NCI-H774 (cell line): ENCODE measurements at places on chromosomes 4 and X.

DNA sequence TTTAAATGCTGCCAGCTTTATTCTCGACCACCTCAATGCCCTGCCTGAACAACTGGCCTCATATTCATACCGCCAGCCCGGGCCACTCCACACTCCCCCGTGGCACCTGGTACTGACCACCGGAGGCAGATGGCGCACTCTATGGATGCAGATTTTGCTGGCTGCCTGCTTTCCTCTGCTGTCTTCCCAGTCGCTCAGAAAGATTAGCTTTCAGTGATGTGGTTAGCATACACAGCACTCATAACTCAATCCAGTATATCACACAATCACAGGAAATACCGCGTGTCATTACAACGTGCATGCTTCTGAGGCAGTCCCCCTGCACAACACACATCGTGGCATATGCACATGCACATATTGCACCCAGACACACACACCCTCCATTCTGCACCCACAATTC is 147.2 kb upstream of the BCOR start:
- no peak for DNase-seq

- DNase-seq = no peak
These were observed 58.0 kb upstream of the ABCG2 start for GRCh38 chr4:88216395-88216794.

- DNase-seq = no peak
These were observed 120.6 kb downstream of the KDR start for GRCh38 chr4:55004831-55005230.

DNA sequence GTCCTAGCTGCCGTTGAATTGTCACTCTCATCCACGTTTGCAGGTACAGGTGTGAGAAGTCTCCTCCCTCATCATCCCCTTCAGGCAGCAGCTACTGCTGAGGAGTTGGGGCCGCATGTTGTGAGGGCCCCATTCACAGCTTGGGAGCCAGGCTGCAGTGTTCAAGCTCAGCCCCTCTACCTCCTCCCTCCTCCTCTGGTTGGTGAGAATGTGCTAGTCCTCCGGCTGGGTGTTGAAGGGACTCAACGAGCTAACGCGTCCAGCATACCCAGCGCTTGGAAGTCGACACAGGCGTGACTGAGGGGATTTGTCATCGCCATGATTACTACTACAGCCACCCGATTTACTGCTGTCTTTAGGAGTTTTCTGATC is 82.0 kb upstream of the PSAPL1 start:
- no peak for DNase-seq

DNA sequence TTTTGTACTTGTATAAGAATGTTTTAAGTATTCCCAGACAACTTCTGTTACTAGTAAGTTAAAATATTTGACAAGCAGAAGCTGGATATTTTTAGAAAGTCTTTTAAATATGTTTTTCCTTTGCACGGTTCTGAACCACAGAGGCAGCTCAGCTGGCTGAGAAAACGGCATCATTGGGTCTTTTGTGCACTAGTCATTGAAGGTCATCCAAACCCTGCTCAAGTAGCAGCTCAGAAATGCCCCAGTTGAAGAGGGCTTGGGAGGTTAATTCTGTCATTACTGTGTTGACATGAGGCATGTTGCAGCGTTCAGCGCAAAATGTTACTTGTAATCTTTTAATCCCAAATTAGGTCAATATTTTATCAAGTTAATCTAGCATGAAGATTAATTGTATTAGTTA is 383.7 kb upstream of the FAM241A start:
- DNase-seq = no peak

GRCh38 chr4:6824772-6825402 is 42.4 kb downstream of the KIAA0232 start:
- no peak for DNase-seq

DNA sequence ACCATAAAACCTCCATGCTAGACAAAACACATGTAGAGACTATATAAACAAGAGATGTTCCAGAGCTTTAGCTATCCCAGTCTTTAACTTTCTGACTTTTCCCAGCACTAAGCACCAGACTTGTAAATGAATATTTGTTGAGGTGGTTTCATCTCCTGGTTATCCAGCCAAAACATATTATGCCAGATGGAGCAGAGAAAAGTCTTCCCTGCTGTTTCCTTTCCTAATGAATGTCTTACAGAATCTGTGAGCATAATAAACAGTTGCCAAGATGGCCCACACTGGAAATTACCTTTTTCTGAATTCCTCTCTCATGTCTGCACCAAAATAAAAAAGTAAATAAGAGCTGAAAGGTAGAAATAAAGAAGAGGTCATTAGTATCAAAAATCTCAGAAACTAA is 159.2 kb downstream of the TECRL start:
- no peak for DNase-seq
